Left kidney (tissue), 8 donors: ENCODE measurements at places on chromosomes 16 and 17.

DNA sequence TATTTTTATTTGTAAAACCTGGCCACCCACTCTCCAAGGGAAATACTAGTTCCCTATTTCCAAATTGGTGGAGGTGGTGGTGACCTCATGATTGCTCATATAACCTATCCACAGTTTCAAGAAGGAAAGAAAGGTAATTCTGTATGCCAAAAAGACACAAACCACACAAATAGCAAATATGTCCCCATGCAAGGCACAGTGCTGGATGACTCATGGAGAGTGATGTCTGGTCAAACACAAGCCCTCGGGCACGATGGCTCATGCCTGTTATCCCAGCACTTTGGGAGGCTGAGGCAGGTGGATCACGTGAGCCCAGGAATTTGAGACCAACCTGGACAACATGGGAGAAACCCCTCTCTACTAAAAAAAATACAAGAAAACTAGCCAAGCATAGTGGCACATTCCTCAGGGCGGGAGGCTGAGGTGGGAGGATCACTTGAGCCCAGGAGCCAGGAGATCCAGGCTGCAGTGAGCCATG lies 64.2 kb downstream of the GNA13 start:
- DNase-seq: no peak

GRCh38 chr17:75778861-75779249 lies 5.8 kb upstream of the UNK start:
- DNase-seq: no peak

GRCh38 chr17:72305472-72305871 lies 184.7 kb downstream of the SOX9 start:
- no peak for DNase-seq

DNA sequence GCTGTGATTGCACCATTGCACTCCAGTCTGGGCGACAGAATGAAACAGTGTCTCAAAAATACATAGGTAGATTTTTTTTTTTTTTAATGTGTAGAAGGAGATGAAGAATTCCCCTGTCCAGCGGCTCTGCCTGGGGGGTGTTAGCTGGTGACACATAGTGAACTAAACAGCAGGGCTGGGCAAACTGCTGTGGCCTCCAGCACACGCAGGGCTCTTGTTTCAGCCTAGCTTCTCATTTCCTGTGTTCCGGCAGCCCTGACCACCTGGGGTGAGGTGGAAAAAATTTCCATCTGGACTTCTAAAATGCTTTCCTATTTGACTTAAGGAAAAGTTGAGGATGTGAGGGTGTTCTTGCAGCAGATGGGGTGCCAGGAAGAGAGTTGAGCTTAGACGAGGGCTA lies 33.3 kb upstream of the RGS9 start:
- DNase-seq: no peak

DNA sequence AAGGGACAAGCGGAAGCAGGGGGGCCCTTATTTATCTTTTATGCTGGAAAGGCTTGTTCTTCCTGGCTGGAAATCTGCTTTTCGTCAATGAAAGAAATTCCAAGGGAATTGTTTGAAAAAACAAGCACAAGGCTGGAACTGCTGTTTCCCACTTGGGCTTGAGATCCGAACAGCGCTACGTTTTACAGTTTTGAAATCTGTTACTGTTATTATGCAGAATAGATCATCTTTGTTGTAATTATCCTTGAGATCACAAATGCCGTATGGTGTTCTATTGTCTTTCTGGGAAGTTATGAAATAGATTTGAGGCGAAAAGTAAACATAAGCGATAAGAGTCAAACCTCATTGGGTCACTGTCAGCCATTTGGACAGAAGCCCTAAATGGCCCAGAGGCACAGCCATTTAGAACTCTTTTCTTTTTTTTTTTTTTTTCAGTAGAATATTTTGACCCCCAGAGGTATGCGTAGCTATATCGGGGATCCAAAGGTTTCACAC lies 223.3 kb downstream of the IRX3 start:
- no peak for DNase-seq

GRCh38 chr17:13806092-13806491 lies 204.4 kb upstream of the HS3ST3A1 start:
- no peak for DNase-seq

DNA sequence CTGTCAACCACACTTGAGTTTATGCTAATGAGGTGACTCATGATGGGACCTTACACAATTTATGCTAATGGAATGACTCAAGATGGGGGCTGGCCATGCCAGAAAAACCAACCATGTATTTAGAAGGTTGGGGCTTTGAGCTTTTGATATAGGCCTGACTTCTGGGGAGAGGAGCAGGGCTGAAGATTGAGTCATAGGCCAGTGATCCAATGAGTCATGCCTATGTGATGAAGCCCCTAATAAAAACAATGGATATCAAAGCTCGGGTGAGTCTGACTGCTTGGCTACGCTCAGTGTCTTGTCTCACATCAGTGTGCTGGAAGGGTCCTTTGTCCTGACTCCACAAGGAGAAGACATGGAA lies 7.3 kb downstream of the MFSD6L start:
- DNase-seq: no peak

DNA sequence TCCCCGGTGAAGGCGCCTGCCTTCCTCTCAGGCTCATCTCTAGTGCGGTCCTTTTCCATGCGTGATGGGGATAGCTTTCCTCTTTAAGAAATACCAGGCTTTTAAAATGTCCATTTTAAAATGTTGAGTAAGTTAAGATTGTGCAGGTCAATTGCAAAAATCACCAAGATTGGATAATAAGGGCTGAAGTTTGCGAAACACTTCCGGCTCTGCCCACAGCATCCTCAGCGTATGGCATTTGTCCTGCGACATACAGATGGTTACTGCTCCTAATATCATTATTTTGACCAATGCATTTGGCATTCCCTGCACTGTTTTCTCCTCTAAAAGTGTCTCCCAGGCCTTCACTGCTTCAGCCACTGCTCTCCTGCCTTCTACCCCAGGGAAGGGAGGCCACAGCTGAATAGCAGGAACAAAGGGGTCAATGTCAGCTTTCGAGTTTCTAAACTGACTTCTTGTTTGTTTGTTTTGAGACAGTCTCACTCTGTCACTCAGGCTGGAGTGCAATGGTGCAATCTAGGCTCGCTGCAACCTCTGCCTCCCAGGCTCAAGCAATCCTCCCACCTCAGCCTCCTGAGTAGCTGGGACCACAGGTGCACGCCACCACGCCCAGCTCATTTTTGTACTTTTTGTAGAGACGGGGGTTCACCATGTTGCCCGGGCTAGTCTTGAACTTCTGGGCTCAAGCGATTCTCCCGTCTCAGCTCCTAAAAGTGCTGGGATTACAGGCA lies 91.9 kb downstream of the CRISPLD2 start:
- no peak for DNase-seq
